ENCODE measurements at places on chromosomes 3 and 15.

GRCh38 chr15:61724251-61724939 lies 335.9 kb downstream of the VPS13C start:
- no peak for DNase-seq

DNA sequence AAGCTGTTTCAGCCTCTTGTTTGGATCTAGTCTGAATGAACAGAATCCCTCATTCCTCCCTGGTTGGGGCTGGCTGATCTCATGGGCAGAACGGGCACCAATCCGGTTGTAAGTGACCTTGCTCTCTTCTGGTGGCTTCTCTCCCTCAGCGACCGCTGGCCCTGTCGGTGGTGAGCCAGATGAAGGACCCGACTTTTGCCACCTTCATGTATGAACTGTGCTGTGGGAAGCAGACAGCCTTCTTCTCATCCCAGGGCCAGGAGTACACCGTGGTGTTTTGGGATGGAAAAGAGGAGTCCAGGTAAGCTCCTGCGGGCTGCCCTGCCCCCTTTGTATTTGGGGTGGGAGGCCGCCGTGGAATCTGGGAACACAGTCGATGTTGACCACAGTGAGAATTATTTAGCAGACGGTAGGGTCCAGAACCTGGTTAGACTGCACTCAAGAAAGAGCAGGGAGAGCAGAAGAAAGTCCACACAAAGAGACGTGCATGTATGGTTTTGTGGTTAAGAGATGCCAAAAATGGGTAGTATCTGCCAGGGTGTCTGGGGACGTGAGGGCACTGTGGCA lies 138.8 kb downstream of the LRRK1 start:
- no peak for DNase-seq

DNA sequence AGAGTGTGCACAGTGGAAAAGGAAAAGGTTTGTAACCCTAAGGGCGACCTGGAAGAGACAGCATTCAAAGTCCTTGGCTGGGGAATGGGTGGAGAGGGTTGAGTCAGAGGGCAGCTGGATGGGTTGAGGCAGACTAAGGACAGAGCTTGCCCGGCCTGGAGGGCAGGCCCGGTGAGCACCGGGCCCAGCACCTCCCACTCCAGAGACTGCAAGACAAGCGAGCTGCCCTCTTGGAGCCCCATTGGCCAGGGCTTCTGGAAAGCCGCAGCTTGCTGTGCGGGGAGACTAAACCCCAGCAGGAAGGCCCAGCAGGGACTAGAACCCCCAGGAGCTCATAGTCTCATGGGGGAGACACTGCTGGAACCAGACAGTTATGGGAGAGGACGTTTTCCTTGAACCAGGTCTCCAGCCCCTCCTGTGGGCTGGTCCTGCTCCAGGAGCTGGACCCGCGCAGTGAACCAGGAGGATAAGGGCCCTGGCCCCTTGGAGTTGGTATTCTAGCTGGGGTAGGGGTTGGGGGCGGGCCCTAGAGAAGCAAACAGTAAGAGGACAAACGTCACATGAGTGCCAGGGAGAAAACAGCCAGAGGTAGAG lies 59.1 kb downstream of the RGMA start:
- no peak for DNase-seq

GRCh38 chr15:68344600-68344999 lies 67.1 kb downstream of the FEM1B start:
- DNase-seq: no peak

- DNase-seq: no peak
These were observed 11.1 kb upstream of the MB21D2 start for GRCh38 chr3:192928720-192929119.

DNA sequence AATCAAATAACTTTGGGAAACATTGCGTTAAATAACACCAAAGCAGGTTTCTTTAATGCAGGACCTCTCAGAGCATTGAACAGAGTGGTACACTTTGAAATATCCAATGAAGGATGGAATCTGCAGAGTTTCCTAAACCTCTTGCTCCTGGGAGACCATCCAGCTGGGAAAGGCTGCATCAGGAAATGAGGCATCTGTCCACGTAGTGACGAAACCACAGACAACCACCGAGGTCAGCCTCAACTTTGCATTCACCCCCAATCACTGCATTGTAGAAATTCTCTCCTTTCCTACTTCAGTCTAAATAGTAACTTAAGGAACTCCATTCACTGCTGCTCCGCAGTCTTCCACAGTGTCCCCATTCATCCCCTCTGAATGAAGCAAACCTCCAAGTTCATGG lies 41.5 kb upstream of the CDV3 start:
- peak; percentile 88 for DNase-seq

GRCh38 chr15:69037482-69037881 lies 23.0 kb downstream of the NOX5 start:
- DNase-seq: no peak

- no peak for DNase-seq
These were observed 113.9 kb downstream of the GABRG3 start for GRCh38 chr15:27084844-27085243.

DNA sequence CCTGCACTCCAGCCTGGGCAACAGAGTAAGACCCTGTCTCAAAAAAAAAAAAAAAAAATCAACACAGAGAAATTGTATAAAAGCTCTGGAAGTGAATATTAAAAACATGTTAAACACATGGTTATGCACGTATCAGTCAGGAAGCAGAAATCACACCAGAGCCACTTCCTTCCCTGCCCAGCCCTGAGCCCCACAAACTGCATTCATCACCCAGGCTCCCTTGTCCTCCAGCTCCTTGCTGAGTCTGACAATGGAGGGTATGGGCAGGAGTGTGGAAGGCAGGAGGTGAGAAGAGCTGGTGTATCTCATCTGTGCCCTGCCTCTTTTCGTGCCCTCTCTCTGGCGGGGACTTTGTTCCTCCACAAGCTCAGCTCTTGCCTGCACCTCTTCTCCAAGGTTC lies 12.1 kb upstream of the LOXL1 start:
- DNase-seq: no peak

DNA sequence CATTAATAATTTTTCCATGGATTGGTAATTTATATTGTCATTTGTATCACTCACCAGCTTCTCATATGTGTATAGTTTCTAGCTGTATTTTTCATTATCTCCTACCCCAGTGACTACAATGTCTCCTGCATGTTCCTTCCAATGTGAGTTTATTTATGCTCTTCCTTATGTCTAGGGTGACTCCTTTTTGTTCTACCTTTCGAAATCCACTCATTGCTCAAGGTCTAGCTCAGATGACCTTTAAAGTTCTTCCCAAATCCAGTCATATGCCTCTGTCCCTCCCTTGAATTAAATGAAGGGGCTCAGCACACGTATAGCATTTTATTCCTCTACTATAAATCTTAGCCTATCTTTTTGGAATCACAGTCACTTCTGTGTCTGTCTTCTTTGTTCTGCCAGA lies 53.0 kb downstream of the TMEM45A start:
- DNase-seq: no peak

- no peak for DNase-seq
These were observed 14.1 kb upstream of the RPS17 start for GRCh38 chr15:82554351-82554750.

DNA sequence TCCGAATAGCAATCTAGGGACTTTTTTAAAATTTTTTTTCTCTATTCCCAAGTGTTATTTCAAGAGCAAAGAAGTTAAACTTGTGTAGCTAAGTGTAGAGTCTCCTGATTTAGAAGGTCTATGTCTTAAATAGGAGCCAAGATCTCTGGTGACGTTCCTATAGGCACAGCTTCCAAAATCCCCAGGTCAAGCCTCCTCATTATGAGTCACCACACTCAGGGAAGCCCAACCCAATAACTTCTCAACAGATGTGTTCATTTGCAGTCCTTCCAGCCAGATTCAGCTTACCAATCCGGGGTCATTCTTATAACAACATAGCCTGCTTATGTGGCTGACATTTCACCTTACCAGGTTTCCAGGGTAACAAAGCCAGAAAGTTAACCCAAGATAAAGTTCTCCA lies 270.3 kb downstream of the IL5RA start:
- DNase-seq: peak; percentile 15

DNA sequence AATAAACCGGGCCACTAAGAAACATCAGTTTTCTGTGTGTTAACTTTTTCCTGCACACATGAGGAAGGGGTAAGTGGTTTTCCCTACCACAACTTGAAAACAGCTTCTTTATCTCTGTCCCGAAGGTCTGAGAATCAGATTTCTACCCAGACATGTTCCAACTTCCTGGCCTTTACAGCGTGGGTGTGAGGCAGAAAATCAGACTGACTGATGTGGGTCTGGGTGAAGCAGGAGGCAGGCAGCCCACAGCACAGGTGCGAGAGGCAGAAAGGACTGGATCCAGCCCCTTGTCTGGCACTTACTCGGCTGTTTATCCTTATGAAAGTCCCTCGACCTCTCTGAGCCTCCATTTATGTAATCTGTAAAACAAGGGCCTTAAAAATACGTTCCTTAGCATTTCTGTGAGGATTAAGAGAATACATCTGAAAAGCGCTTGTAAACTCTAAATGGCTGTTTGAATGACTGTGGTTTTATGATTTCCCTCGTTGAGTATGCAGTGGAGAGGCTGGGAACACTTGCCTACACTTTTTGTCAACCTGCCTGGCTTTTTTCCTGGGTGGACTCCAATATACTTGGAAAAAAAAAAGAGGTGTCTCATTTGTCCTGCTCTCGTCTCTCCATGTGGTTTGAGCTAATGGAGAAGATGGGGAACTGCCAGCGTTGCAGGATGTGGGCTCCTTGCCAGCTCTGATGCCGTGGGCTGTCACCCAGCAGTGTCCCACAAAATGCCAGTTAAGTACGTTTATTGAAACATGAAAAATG lies 3.1 kb downstream of the AGBL1 start:
- DNase-seq: no peak

- no peak for DNase-seq
These were observed 43.1 kb upstream of the TIPARP start for GRCh38 chr3:156631323-156631722.

- DNase-seq: no peak
These were observed 268.0 kb downstream of the NR2F2 start for GRCh38 chr15:96598514-96598913.

DNA sequence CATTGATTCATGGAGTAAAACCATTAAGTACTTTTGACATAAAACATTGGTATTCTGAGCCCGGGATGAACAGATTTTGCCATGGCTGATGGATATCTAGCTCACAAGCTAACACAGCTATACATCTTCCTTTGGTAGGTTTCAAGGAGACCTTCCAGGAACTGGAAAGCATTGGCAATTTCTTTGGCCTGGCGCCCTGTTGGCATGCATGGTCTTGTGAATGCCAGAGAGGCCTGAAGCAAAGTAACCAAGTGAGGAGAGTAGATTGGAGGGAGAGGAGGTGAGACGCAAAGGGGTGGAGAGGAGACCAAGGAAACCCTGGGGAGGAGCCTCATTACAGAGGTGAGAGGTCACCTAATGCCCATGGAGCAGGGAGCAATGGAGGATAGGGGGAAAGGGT lies 67.2 kb downstream of the SQOR start:
- no peak for DNase-seq

DNA sequence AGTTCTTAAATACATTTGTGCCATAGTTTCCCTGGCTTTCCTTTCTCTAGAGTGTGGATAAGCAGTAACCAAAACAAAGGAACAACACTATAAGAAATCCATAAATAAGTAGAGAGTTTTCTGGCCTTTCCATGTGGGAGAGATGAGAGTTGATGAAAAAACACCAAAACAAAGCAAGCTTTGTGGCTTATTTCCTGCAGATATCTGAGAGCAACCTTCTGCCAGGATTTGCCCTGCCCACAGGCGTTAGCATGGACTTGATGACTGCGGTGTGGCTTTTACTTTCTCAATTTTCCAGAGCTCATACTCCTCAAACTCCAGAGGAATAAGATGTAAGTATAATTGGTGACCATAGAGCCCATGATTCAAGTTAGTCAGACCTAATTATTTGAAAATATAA lies 194.9 kb downstream of the RAP2B start:
- no peak for DNase-seq

GRCh38 chr3:49132073-49132436 lies 795 bp downstream of the LAMB2 start:
- DNase-seq: no peak

- no peak for DNase-seq
These were observed 1517.1 kb downstream of the SI start for GRCh38 chr3:163561151-163561550.

DNA sequence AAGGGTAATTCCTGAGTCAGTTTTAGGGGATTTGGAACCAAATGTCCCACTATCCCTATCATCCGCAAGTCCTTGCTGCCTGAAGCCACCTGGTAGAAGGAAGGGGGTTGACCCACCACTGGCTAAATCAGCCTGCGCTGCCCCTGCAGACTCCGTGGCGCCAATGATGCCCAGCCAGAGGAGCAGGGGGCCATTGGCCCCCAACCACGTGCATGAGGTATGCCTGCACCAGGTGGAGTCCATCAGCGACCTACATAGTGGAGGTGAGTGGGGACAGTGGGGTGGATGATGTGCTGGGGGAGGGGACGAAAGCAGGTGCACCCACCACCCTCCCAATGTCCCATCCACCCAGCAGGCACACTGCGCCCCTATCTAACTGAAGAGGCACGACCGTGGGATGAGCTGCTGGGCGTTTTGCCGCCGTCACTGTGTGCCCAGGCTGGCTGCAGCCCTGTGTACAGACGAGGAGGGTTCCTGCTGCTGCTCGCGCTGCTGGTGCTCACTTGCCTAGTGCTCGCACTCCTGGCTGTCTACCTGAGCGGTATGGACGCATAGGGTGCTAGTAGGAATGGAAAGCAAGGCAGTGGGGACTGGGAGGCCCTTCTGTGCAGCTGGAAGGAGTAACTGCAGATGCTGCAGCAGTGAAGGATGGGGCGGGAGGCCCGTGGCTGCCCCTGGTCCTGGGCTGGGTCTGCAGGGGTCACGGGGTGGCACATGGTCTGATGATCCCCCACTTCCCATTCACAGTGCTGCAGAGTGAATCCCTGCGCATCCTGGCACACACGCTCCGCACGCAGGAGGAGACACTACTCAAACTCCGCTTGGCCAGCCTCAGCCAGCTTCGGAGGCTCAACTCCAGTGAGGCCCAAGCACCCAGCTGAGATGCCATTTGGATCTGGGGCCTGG lies 5.7 kb downstream of the IFRD2 start:
- DNase-seq: no peak

GRCh38 chr15:63833021-63833696 lies 589 bp downstream of the HERC1 start:
- peak; percentile 29 for DNase-seq

GRCh38 chr15:35299059-35299735 lies 214.1 kb upstream of the NANOGP8 start:
- DNase-seq: no peak

GRCh38 chr3:110623571-110623970 lies 448.0 kb upstream of the NECTIN3 start:
- no peak for DNase-seq

DNA sequence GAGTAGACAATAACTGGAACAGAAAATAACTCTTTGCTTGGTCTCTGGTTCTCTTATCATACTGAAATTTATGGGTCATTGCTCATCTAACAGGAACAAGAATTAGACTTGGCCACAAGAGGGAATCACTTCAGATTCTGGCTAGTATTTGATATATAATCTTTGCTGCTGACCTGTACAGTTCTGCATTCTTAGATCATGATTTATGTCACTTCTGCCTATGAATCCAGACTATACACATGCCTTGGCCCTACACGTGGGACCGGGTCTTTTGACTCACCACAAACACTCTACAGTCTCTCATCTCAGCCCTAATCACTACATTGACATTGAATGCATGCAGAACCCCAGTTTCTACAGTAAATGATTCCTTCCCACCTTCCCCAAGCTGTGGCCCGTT lies 162.5 kb upstream of the SOX2 start:
- peak; percentile 42 for DNase-seq

- peak; percentile 25 for DNase-seq
These were observed 2.9 kb upstream of the C15orf39 start for GRCh38 chr15:75198560-75199356.

Data from HCEC 1CT (cell line).